Cerebellum (tissue), 4 donors: ENCODE measurements at places on chromosomes 3 and 15. TPM values are rescaled to one million over a fixed set of nuclear protein-coding genes. Genes with fewer than 3 reads are reported as not detected.

DNA sequence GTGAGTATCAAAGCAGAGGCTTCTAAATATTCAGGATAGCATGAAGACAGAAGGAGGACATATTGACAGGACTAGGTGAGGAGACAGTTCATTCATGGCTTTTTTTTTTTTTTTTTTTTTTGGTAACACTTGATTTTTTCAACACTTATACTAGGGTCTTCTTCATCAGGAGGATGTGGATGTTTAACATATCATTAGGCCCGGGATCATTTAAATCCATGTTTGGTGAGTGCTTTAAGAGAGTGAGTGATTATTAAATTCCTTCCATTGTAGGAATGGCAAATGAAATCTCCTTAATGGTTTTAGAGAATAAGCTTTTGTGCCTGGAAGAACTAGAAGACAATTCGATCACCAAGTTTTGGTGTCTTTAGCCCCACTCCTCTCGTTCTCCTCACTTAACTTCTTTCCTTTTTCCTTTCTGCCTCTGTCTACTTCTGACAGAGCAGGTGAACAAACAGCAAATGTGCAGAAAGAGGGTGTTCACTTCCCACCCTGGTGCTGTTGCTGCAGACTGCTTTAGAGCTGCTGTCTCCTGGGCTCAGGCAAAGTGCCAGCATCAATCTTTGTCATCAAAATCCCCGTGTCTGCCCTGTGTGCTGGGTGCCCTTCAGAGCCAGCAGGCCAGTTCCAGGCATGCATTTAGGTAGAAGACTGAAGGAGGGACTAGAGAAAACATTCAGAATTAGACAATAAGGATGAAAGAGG lies 35.6 kb upstream of the RAB11A start:
- DNase-seq, result peak; percentile 38

- no peak for DNase-seq
Measured at GRCh38 chr3:60001369-60001768, 951.5 kb upstream of the CFAP20DC start.

DNA sequence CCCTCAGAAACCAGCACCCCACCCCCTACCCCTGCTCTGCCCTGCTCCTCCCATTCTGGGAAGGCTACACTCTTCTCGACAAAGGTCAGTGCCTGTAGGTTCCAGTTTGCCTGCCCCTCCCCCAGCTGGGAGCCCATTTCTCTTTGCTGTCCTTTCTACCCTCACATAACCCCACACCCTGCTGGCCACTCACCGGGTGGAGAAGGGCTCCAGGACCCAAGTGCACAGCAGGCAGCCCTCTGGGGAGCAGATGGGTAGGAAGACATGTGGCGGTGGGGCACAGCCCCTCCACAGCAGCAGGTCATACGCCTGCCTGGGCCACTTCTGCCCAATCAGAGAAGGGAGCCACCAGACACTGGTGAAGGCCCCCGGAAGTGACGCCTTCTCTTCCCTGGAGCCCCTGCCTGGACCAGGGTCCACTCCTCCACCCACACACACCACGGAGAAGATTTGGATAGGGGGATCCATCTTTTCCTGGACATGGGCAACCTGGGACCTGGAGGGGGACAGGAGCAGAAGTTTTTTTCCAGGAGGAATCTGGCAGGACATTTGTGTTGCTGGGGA lies at the start of gene THPO:
THPO (minus strand) TSS at position 326 of the 564 bp plus-strand sequence. CDS start 1,948 bp downstream, outside the sequence.
- DNase-seq, result no peak

MLH1 gene
- 44.9 TPM for total RNA-seq

DNA sequence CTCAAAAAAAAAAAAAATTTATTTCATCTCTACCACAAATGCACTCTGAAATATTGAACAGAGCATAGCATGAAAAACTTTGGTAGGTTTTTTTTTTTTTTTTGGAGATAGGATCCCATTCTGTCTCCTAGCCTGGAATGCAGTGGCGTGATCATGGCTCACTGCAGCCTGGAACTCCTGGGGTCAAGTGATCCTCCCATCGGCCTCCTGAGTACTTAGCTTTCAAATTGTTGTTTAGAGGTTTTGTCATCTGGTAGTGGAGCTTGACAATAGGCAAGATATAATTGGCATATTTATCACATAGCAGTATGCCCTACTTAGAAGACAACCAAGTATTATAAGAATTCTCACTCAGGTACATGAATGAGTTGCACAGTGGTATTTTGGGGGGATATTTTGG lies 234.2 kb upstream of the ST8SIA2 start:
- DNase-seq, result no peak

DNA sequence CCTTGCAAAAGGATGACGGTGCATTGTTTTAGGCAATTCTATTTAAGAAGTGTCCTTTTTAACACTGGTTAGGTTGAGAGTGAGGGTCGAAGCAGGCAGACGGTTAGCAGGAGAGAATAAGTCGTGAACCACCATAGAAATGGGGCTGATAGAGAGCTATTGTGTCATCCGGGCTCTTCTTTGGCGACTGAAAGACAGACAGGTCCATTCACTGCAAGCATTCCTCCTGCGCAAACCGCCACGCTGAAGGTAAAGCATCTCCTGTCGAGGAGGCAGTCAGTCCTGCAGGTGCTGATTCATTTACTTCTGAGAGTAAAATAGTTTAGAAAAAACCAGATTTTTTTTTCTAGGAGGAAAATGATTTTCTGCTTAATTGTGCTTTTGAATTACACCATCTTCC lies 1002.8 kb upstream of the NR2F2 start:
- DNase-seq, result no peak

- DNase-seq, result no peak
Measured at GRCh38 chr3:79602385-79602784, 165.4 kb downstream of the ROBO1 start.

- peak; percentile 82 for DNase-seq
Measured at GRCh38 chr15:28904541-28905315, 19.0 kb downstream of the APBA2 start.

DNA sequence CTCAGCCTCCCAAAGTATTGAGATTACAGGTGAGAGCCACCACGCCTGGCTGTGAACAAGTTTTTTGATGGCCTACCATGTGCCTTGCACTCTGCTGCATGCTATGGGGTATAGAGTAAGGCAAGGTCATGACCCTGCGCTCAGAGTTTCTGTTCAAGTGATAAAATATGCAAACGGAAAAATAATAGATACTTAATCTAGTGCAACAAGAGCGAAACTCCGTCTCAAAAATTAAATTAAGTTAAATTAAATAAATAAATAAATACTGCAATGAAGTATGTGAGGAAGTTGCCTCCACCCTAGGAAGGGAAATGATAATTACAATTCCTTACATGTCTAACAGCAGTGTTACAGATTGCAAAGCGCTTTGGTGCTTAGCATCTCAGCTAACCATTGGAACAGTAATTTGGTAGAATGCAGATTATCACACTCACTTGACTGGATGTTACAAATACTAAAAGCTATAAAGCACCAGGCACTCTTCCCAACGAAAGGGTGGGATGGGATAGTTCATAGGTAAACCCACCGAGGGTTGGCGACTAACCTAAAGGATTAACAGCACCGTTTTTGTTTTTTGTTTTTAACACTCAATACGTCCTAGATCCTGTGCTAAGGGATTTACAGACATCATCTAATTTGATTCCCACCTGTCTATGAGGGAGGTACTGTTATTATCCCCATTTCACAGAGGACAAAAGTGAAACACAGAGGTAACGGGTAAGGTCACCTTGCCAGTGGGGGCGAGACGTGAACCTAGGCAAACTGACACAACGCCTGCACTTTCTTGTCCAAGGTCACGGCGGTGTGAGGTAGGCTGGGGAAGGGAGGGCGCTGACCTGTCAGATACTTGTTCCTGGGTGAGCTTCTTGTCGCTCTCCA lies 793 bp upstream of the FANCD2 start:
- DNase-seq, result no peak

DNA sequence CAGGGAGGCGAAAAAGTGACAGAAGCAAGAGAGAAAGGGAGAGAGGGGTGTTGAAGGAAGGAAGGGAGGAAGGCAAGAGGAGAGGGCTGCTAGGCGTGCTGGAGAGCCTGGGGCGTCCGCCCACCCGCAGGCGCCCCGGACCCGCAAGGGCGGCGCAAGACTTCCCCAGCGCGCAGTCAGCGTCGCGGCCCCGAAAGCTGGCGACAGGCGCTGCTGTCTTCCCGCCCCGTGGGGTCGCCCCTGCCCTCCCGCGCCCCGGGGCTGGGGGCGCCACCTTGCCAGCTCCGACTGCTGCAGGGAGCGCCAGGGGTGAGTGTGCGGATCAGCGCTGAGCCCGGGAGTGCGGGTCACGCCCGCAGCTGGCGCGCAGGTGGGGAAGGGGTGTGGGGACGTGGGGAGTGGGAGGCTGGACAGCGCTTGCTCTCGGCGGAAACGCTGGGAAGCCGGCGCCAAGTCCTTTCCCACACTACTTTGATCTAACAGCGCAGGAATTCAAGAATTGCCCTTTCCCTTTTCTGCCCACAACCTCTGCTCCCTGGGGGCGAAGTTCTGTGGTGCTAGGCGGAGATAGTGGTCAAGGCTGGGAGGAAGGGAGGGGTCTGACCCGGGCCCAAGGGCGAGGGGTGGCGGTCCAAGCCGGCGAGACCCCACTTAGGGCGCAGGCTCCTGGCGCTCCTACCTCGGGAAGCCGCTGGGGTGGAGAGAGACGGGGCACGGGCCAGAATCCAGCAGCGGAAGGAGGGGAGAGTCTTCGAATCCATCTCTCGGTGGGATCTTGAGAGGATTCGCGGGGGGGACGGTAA lies 266.1 kb downstream of the CGGBP1 start:
- no peak for DNase-seq

- DNase-seq, result no peak
Measured at GRCh38 chr3:194218646-194219453, 82.9 kb downstream of the HES1 start.

DNA sequence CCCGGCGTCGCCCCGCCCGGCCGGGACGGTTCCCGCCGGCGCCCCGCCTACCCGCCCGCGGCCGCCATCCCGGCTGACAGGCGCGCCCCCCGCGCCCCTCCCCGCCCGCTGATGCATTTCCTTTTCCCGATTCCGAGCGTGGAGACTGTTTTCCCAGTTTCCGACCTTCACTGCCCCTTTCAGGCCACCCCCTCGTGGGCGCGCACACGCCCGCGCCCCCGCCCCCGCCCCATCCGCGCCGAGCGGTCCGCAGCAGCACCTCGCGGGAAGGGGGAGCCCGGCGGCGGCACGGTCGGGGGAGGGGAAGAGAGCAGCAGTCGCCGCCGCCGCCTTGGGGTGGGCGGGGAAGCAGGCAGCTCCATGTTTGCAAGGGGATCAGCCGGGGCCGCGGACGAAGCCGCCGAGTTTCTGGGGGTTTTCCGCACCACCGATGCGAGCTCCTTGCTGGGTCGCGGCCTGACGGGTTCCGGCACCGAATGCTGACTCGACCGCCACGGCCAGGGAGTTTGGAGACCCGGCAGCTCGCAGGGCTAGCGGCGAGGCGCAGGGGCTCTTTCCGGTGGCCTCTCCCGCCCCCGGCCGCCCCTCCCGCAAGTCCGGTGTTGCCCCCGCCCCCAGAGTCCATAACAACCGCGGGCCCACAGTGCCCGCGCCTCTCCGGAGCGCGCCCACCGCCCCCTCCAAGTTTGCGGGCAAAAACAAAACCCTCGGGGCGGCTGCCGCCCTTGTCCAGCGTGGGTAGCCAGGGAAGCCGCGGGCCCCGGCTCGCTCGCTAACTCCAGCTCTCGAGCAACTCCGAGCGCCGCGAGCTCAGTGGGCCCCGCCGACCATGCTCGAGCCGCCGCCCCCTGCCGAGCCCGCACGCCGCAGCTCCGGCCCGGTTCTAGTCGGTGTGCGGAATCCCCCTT lies 3.2 kb upstream of the SIN3A start:
- peak; percentile 8 for DNase-seq

DNA sequence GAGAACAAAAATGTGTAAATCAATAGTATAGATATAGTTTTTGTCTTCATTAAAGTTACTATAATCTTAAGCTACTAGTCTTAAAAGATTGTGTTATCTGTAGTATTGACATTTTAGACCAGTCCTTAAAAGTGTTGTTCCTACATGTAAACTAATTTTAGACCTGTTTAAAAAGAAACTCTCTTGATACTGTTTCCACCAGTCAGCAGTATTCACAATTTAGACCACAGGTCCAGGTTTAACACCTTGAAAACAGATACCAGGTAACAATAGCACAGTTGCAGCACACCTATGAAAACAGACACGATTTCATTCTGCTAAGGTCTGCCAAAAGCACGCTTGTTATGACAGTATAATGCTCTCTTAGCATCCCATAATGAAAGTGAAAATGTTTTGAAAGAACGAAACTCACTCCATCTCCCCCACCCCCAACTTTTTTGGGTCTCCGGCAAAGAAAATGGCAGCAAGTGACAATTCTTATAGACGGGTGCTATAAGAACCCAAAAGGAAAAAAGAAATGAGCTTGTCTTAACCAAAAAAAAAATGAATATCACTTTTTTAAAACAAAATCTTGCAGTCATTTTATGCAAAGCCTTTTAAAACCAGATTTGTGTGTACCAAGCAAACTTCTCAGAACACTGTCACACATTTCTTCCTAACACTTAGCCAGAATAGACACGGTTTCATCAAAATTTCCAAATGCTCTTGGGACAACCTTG lies 1.6 kb downstream of the EIF4E3 start:
- no peak for DNase-seq

BCHE gene
- total RNA-seq, result 21.1 TPM

- no peak for DNase-seq
Measured at GRCh38 chr3:139327861-139328260, 16.0 kb upstream of the MRPS22 start.

DNA sequence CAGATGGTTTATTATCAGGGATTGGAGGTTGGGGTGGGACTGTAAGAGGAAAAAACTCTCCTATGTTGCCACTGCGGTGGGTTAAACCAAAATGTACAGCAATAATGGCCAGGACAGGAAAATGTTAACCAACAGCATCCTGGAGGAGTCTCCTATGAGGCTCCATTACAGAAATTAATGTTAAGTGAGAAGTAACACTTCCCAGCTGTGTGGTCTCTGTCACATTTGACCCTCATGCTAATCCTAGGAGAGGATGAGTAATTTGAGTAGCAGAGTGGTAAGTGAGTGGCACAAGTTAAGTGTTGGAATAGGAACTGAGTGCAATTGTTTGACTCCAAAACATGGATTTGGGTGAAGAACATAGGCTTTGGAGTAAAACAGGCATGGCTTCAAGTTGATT lies 39.0 kb downstream of the ARHGEF3 start:
- DNase-seq, result no peak

DNA sequence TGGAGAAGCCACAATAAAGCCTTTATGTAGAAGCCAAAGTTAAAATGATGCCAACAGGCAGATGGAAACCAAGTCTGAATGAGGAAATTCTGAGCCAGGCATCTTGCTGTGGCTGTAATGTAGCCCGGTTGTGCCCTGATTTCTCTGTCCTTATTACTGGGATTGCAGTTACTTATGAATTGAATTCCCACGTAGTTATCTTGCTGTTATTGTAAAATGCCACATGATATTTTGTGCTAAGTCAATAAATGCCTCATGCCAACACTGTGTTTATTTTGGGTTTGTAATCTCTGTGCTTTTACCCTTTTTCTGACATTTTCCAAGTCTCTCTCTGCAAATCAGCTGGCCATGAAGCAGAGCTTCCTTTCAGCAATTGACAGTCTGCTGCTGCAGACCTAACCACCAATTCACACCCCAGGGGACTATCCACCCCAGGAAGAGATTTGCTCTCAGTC lies 486.1 kb upstream of the GOLIM4 start:
- DNase-seq, result peak; percentile 61

- DNase-seq, result no peak
Measured at GRCh38 chr15:65870889-65871533, 1.7 kb downstream of the RAB11A start.
